ENCODE measurements at places on chromosomes 1 and 21.

DNA sequence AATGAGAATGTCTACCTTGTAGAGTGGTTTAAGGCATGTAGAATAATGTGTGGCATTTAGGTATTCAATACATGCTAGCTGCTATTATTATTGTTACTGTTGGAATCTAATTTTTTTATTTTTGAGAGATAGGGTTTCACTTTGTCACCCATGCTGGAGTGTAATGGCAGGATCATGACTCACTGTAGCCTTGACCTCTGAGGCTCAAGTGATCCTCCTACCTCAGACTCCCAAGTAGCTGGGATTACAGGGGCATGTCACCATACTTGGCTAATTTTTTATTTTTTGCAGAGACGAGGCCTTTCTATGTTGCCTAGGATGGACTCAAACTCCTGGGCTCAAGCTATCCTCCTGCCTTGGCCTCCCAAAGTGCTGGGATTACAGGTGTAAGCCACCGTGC, 61.9 kb downstream of the EPB41 start:
- DNase-seq, result no peak

- no peak for DNase-seq
Measured at GRCh38 chr1:198676253-198676652, 37.4 kb downstream of the PTPRC start.

GRCh38 chr21:37551993-37552355, 185.4 kb downstream of the DYRK1A start:
- no peak for DNase-seq

- DNase-seq, result no peak
Measured at GRCh38 chr1:186559601-186560116, 98.7 kb upstream of the PDC start.

DNA sequence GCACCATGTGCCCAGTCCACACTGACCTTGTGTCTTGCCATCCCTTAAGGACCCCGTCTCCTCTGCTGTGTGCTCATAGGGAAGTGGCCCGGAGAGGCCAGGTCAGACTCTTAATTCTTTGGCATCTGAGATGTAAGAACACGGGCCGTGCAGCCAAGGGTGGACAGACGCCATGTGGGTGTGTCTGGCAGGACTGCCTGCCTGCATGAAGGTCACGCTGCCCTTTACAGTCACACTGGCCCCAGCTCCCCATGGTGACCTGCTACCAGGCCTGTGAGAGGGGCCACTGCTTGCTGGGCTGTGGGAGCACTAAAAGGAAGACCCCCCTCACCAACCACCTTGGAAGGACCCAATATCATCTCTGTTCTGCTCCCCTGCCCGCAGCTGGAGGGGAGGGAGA, 17.7 kb downstream of the DHRS3 start:
- DNase-seq, result no peak

- no peak for DNase-seq
Measured at GRCh38 chr1:89652373-89652772, 19.5 kb downstream of the LRRC8C start.

DNA sequence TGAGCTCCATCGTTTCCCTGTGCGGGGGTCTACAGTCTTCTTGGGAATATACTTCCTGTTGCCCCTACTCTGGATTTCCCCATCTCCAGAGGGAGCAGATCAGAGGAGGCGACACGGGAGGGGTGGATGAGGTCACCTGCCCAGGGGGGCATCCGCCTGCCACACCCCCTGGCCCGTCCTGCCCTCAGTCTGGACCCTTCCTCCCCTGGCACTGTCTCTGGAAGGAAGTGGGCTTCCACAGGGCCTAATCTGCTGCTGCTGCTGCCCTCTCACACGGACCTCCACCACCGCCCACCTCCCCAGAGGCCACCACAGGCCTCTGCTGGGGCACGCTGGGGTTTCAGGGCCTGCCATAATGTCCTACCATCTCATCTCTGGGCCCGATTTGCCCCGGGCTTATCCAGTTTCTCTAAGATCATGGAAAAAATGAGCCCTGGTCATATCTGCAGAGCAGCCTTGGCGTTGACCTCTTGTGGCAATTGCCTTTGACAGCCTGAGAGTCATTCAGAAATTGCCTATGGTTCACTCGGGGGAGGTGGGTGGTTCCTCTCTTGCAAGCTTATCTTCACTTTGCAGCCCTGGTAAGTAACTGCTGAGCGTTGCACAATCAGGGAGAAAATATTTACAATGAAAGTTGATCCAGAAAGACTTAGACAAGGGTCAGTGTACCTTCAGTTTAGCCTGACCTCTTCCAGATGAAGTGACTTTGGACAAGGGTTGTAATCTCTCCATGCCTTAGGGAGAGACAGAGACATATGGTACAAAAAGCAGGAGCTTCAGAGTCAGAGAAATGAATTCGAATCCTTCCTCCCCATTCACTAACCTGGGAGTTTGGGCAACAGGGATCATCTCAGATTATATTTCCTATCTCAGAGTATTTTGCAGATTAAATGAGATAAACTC, 252.4 kb downstream of the TOMM20 start:
- no peak for DNase-seq

- peak; percentile 59 for DNase-seq
Measured at GRCh38 chr1:155062702-155063411, 683 bp upstream of the EFNA4 start.

- no peak for DNase-seq
Measured at GRCh38 chr1:230542054-230542453, 100.2 kb upstream of the COG2 start.

DNA sequence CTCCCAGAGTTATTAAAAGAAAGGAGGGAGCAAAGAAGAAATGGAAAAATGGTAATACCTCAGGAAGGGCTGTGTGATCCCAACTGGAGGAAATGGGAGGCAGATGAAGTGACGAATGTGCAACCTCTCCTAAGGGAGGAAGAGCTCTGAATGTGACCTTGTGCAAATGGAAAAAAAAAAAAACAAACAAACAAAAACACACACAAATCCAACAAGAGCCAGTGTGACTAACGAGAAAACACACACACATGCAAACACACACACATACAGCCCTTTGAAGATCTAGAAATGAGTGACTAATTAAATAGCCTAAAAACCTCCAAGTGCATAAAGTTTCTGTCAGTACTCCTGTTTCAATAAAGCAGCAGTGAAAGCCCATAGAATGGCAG, 49.0 kb downstream of the CCN1 start:
- no peak for DNase-seq

DNA sequence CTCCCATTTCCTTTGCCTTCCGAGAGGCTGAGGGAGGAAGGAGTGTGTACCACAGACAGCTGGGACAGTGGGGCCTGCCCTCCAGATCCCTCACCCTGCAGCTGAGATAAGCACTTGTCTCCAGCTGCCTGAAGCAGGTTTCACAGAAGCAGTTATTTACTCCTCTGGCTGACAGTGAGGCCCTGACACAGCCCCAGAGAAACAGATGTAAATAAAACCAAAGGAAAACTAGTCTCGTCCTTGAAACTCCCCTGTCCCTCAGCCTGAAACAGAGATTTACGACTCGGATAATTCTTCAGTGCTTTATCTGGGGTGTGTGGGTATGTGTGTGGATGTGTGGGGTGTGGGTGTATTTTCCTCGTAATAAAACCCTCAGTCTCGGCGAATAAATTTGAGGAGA, 181.1 kb downstream of the IGSF21 start:
- no peak for DNase-seq

GRCh38 chr1:151944857-151945575, 35.7 kb upstream of the THEM4 start:
- no peak for DNase-seq

GRCh38 chr1:29939079-29939478, 702.8 kb downstream of the PTPRU start:
- no peak for DNase-seq

GRCh38 chr1:229689904-229690303, 63.9 kb downstream of the URB2 start:
- DNase-seq, result no peak

GRCh38 chr1:118488787-118489186, 303.8 kb upstream of the SPAG17 start:
- no peak for DNase-seq

- DNase-seq, result no peak
Measured at GRCh38 chr1:235045921-235046601, 82.6 kb downstream of the TOMM20 start.

DNA sequence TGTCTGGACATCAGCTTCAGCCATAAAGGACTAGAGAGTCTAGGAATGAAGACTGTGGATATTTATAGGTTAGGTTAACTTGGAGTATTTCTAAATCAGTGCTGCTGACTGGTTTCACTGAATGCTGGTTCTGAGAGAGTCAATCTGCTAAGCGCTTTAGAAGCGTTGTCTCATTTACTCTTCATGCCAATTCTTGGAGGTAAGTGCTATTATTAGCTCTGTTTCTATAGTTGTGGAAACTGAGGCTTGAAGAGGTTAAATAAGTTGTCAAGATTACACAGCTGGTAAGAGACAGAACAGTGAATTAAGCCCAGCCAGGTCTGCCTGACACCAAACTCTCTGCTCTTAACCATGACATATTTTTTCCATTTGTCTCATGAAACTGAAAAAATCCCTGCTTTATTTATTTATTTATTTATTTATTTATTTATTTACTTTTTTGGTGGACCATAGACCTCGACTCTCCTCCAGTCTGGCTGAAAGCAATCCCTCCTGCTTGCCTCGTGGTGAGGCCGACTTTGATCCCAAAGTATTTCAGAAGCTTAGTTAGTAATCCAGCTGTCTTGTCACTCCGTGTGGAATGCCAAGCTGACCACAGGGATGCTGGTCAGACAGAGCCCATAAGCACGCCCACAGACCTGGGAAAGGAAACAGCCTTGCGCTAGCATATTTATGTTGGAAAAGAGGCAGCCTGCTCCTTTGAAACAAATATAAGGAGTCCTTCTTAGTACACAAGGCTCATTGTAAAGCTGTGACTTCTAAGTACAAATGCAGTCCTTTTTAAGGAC, 16.9 kb downstream of the NTMT2 start:
- no peak for DNase-seq

GRCh38 chr1:44905276-44905675, 62.2 kb upstream of the PTCH2 start:
- DNase-seq, result no peak

DNA sequence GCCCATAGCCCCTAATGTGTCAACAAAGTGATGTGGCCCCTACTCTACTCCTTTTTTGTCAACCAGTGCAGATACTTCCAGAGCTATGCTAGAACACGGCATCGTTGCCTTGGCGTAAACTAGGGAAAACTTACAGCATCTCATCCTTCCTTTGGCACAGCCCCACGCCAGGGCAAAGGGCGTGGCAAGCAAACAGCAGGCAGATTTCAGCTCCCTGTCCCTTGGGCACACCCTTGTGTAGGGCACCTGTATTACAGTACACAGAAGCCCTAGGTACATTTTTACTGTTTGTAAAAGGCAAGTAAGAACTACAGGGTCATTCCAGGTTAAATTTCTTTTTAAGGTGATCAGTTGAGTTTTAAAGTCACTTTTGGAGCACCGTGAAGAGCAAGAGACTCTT, 29.3 kb downstream of the PRDX6 start:
- no peak for DNase-seq

DNA sequence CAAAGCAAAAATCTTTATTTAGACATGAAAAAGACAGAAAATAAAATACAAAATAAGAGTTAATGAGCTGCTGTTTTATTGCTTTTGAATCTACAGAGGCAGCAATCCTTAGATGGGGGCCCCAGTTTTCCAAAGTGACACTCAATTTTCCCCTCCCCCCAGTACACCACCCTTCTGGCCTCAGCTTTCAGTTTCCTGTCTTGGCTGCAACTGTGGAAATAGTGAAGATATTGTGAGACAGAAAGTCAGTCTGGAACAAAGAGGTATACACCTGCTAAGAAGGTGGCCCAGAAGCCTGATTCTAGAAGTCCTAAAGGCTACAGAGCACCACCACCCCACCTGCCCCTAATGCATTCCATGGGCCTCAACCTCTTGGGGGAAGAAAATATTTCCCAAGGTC, 1.1 kb upstream of the MTMR11 start:
- DNase-seq, result no peak

- DNase-seq, result no peak
Measured at GRCh38 chr1:21329209-21329844, 39.1 kb upstream of the ECE1 start.

GRCh38 chr1:115301438-115302020, 36.5 kb downstream of the NGF start:
- no peak for DNase-seq

DNA sequence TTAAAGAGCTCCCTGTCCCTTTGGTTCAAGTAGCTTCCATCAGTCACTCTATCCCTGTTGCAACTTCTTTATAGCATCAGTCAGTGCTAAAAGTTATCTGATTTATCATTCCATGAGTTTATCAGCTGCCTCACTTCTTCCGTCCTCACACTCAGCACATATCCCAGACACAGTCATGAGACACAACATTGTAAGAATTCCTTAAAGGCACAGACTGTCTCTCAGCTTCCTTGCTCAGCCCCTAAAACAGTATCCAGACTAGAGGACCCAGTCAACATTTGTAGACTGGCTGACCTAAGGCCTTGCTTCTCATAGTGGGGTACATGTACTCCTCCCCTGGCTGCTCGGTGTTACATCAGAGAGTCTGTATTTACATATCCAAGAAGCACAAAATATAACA, 164.9 kb upstream of the ADGRL2 start:
- DNase-seq, result no peak

DNA sequence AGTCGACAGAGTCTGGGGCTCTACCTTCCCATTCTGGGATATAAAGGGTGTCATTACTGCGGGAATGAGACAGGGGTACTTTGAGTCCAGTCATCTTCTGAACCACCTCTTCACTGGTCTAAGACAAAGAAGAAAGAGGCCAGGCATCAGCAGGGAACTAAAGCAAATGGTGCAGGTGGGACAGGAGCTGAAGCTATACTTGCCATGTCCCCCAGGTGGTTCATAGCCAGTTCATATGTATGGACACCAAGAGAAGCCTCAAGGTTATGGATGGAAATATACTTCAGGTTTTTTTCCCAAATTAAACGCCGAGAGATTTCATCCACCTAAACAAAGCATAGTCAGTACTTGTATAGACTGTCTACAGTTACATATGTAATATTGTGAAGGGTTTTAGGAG, 2.2 kb downstream of the CTSK start:
- DNase-seq, result no peak

- no peak for DNase-seq
Measured at GRCh38 chr1:175095978-175096607, 28.5 kb downstream of the TNN start.

GRCh38 chr1:31434979-31435378, 22.0 kb downstream of the SERINC2 start:
- DNase-seq, result no peak

- no peak for DNase-seq
Measured at GRCh38 chr1:24374891-24375786, 38.4 kb downstream of the STPG1 start.

DNA sequence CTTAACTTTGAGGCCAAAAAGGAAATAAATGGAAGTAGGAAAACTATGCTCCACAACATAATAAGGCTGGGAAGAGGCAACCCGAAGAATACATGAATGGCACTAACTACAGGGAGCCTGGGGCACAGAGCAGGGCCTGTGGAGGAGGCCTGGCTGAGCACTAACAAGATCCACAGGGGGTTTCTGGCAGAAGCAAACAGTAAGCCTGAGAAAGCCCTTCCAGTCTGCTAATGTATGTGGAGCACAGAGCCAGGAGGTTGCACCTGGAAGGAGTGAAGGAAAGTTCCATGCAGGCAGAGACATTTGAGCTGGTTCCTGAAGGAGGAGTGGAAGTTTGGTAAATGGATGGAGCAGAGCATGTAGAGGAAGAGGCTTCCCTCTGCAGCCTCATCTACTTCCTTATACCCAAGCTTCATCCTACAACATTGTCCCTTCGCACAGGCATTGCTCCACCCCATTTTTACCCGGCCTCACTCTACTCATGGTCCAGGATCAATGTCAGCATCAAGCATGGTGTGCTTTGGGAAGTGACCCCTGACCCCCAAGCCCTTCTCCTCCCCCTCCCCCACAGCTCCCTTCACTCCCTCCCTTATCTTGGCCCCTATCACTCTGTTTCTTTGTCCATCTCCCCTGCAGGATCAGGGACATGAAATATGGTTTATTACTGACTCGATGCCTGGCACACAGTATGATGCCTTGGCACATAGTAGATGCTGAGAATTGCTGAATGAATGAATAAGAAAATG, 23.3 kb downstream of the SHISA4 start:
- no peak for DNase-seq

All from stimulated activated CD8-positive, alpha-beta memory T cell treated with anti-CD3 and anti-CD28 coated beads, Interleukin-7, amount 100 ng/mL, for 24 hours (primary cell).